ENCODE measurements at places on chromosomes 1 and 21. TPM values are rescaled to one million over a fixed set of nuclear protein-coding genes. Genes with fewer than 3 reads are reported as not detected.

ZDHHC18 gene
- 14.4 TPM for total RNA-seq

- no peak for DNase-seq
Measured at GRCh38 chr1:9542430-9542829, 3.2 kb downstream of the SLC25A33 start.

GRCh38 chr1:153658400-153659174 is at the start of gene SNAPIN:
TSS of gene SNAPIN (plus strand) at chr1:153658703. CDS start at chr1:153658744, 41 bp downstream.
- peak; percentile 95 for DNase-seq

RSPH1 gene
- not detected for total RNA-seq

- DNase-seq, result no peak
Measured at GRCh38 chr1:231376101-231376500, 38.0 kb downstream of the SPRTN start.

- DNase-seq, result no peak
Measured at GRCh38 chr1:234967121-234967520, 161.5 kb downstream of the TOMM20 start.

FCRL6 gene
- 0.32 TPM for total RNA-seq

GRCh38 chr1:65316233-65316632 is 6.9 kb downstream of the DNAJC6 start:
- no peak for DNase-seq

- no peak for DNase-seq
Measured at GRCh38 chr1:38120552-38121230, 74.1 kb upstream of the POU3F1 start.

GRCh38 chr21:41429305-41429704 is 3.3 kb downstream of the MX1 start:
- DNase-seq, result no peak

FHAD1 gene
- not detected for total RNA-seq

LAMB3 gene
- total RNA-seq, result 5.0 TPM

- no peak for DNase-seq
Measured at GRCh38 chr1:65213271-65214023, 65.4 kb downstream of the AK4 start.

- DNase-seq, result no peak
Measured at GRCh38 chr1:117116784-117117130, 4.8 kb downstream of the TRIM45 start.

TSPEAR gene
- 0.51 TPM for total RNA-seq

- DNase-seq, result no peak
Measured at GRCh38 chr1:168112673-168113305, 23.9 kb downstream of the GPR161 start.

PGLYRP3 gene
- not detected for total RNA-seq

DNA sequence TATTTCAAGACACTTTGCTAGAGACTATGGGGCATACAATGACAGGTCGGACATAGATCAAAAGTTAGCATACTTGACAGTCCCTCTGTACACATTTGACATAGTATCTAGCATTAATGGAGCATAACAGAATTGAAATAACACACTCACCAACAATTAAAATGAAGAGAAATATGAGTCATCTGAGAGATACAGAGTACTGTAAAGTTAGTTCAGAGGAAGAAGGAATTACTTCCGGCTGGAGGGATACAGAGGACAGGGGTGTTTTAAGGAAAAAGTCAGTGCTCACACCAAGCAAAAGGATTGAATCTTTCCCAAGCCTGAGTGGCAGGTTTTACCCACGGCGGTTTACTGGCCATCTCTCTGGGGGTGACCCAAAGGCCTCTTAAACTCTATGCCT is 2.4 kb downstream of the ZMYND12 start:
- no peak for DNase-seq

DNA sequence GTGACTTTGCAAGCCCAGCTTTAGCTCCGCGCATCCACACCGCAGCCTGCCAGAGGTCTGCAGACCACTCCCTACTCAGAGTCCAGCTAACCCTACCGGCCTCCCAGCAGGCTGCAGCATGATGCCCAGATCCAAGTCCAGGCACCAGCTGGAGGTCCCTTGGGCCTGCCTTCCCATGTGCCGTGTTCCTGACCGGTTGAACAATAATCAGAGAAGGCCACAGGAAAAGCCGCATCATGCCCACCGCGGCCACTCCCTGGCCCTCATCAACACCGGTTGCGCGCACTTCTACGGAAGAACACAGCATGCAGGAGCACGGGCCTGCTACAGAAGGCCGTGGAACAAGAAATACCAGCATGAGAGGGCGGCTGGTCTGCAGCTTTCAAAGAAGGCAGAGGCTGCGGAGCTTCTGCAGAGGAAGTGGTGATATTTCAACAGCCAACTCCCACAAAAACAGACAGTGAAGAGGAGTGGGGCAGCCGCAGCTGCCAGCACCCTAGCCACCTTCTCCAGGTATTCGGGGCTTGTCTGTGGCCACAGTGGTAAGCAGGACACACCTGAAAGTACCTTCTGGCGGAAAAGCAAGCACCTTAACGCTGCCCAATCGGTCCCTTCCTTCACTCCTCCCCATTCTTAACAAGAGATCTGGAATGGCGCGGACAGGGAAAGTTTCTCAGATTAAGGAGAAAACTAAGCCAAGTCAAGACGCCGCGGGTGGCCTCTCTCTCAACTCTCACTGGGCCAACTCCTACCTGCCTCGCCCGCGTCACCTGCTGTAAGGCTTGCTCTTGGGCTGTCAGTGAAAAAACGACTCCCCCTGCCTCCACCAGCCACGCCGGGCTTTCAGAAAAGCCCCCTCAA is 1.5 kb downstream of the PGBD5 start:
- no peak for DNase-seq

FCRL5 gene
- 0.11 TPM for total RNA-seq

GRCh38 chr1:207259391-207259790 is 62.1 kb upstream of the CD55 start:
- DNase-seq, result no peak

ZNF362 gene
- total RNA-seq, result 30.1 TPM

PTPN22 gene
- total RNA-seq, result 0.35 TPM

MAB21L3 gene
- total RNA-seq, result not detected

DNA sequence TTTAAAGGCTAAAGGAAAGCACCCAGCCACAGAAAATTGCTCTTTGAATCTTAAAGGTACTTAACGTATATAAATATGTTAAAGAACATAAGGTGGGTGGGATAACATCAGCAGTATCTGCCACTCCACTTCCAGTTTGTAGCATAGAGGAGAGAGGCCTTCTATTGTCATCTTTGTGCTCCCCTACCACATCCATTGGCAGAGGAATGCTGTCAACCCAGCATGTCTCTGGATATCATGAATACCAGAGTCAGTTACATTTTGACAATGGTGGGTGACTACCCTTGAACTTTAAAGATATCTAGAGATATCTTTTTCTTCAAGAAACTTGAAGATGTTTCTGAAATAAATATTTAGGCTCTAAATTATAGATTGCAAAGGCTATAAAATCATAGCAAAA is 283.2 kb upstream of the LRRC7 start:
- DNase-seq, result no peak

DNA sequence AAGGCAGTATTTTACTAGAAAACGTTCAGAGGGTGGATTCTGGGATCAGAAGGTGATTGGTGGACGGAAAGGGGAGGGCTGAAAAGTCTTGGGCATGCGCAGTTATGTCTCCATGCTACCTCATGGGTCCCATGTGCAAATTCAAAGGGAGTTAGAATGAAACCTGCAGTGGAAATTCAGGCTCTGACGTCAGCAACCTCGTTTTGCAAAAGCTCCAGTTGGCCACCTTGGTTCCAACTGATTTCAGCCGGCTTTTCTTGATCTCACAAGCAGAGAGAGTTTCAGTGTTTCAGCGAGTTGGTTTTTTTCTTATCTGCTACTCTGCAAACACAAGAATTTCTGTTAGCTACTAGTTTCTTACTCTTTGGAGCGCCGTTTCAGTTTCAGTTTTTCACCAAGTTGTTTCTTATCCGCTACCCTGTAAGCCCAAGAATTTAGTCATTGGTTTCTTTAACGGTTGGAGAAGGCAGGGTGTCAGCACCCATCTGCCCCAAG is 69.8 kb upstream of the PGBD5 start:
- DNase-seq, result no peak

DNA sequence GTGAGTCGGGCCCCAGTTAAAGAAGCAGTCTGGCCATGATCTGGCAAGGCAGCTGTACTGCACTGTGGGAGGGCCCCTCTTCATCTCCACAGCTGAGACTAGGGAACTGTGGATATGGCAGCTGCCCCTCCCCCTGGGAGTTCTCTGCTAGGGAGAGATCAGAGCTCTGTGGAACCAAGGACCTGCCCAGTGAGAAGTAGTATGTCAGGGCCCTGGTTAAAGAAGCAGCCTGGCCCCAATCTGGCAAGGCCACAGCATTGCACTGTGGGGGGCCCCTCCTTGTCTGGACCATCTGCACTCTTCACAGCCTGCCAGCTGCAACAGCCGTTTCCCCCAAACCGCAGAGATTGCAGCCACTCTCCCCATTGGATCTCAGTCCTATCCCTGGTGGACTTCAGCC is 208.5 kb downstream of the DNAH14 start:
- no peak for DNase-seq

DNA sequence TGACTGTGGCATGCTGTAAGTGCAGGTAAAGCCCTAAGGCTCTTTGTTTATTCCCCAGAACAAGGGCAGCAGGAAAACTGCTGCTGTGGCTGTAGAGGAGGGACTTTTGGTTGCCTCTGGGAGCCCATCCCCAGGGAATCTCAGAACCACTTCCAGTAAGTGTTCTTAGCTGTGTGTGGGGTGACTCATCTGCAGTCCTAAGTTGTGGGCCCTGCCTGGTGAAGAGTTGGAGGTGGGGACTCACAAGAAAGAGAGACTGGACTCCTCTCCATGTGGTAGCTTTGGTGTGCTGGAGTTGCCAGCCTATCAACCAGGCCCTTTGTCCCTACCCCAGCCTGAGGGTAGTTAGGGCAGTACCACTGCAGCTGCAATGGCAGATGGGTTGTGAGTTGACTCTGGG is 24.0 kb upstream of the DENND1B start:
- DNase-seq, result no peak

DNA sequence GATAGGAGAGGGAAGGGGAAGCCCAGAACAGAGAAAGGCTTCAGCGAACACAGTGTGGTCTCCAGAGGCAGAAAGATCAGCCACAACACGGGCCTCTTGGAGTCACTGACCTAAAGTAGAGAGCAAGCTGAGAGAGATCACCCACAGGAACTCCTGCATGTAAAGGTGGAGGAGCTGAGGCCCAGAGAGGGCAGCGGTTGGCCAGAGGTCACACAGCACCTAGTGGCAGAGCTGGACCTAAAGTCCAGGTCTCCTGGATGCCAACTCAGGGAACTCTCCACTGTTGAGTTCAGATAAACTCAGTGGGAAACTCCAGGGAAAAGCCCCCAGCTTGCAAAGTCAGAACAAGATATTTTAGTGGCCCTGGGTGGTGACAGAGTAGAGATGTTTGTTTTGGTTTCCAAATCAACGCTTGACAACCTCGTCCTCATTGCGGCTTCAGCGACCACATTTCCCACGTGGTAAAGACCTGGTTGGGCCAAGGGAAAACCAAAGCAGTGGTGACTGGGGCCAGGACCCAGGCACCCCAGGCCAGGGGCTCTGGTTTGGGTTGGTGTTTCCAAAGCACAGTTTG is 4.6 kb downstream of the IFFO2 start:
- DNase-seq, result no peak

MPL gene
- 0.40 TPM for total RNA-seq

ARHGEF10L gene
- 55.6 TPM for total RNA-seq

DNA sequence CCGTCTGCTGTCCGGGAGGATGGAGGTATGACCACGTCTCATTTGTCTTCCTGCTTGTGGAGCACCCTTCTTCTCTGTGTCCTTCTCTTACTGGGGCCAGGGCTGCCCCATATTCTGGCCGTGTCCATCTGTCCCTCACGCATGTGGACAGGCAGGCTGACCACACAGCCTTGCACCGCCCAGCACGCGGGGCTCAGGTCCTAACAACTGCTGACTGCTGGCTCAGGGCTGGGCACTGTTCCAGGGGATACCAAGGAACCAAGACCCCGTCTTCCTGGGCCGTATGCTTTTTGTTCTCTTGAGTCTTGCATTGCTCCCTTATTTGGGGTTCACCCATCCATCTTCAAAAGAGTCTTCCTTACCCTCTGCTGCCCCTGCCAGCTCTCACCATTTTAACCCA is 17.5 kb upstream of the SPSB1 start:
- no peak for DNase-seq

GRCh38 chr21:42677339-42678321 is 24.2 kb downstream of the PDE9A start:
- no peak for DNase-seq

GRCh38 chr1:39980555-39981313 is 25.8 kb downstream of the MFSD2A start:
- no peak for DNase-seq

Measured in Right ventricle myocardium superior (tissue), 1 donor.